ENCODE measurements at places on chromosomes 11 and 22.
A peak's percentile ranks its signal among the peaks of the same experiment; 100 is the strongest.

DNA sequence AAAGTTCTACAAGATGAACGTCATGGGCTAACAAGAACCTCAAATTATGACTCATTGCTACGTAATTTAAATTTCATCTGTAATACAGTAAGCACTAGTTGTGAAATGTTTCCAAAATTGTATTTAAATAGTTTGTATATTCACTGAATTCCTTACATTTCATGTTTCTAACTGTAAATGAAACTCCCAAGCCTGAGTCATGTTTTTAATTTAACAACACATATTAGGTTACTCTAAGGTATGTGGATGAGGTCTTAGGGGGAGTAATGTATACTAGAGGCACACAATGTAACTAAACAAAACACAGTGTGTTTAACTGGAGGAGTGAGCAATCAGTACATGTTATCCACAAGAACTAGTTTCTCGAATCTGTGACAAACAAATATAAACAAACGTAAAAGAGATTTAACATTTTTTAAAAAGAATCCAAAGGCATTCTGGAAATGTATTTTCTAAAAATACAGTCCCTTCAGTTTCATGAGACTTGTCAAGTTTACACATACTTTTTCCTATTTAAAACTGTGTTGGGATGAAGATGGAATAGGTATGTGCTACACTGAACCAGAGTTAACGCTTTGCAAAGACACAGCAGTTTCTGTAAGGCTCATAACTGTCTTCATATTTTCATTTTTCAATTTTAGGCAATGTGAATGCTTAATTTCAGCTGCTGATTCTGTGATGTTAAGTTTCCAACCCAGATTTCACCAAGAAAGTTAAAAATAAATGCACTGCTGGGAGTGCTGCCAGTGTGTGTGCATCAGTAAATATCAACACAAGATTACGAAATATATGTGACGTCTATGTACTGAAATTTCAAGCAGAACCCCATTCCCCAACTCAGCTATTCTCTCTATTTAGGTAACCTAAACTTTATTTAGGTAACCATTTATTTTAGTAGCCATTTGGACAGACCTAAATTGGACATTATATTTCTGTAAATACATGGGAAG, 52.6 kb downstream of the PITPNB start:
- DNase-seq = peak; percentile 23

- no peak for DNase-seq
Observed at GRCh38 chr11:88345949-88346348, 8.4 kb upstream of the CTSC start.

GRCh38 chr11:107691000-107691750, 20.7 kb downstream of the SLN start:
- DNase-seq = no peak

- no peak for DNase-seq
Observed at GRCh38 chr11:72758690-72759389, 6.6 kb upstream of the ARAP1 start.

All from prostate gland (tissue), 2 donors.